Calu3 (cell line): ENCODE measurements at places on chromosomes 16 and 17. TPM values are rescaled to one million over a fixed set of nuclear protein-coding genes. Genes with fewer than 3 reads are reported as not detected.

- DNase-seq: no peak
Observed at GRCh38 chr16:53334581-53334980, 99.7 kb upstream of the RBL2 start.

GRCh38 chr16:23670137-23670776 lies 8.4 kb upstream of the PLK1 start:
- no peak for DNase-seq

Gene WNT9B
- not detected in 2 replicates for total RNA-seq

GRCh38 chr16:67356396-67356795 lies 29.8 kb downstream of the LRRC36 start:
- no peak for DNase-seq

GRCh38 chr16:67672739-67673662 lies 6.4 kb downstream of the C16orf86 start:
- peak; percentile 71 for DNase-seq

DNA sequence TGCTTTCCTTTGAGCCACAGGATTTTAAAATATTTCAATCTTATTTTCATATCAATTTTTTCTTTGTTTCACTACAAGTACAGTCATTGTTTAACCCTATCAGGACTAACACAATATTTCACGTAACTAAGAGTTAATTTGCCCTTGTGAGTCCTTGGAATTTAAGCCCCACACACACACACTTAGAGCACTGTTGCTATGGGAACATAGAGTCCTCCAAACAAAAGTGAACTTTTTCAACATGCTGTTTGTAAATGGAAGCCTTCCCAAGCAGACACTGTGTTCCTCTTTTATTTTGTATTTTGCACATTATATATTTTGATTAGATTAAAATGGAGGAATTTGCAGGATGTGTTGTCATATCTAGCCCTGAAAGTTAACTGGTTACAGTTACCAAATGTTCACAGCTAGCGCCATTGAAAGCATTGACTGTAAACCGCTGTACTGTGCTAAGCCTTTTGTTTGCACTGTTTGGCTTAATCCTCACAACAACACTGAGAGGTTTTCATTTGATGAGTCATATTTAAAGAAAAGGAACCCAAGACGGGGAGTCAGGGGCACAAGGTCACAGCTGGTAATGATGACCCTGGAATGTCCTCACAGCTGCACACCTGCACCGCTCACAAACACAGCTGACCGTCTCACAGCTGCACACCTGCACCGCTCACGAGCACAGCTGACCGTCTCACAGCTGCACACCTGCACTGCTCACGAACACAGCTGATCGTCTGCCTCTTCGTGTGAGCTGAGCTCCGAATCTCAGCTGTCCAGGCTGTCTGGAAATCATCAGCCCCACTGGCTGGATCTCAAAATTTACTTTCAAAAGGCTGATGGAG lies 6.3 kb downstream of the HSBP1 start:
- peak; percentile 17 for DNase-seq

Gene HAGH
- total RNA-seq: 48.0 and 48.2 TPM in 2 replicates

Gene TPSG1
- total RNA-seq: not detected in 2 replicates

GRCh38 chr16:85652431-85653221 lies 36.1 kb downstream of the GINS2 start:
- DNase-seq: peak; percentile 41
